Stomach (tissue), 19 donors: ENCODE measurements at places on chromosomes 4 and X.

DNA sequence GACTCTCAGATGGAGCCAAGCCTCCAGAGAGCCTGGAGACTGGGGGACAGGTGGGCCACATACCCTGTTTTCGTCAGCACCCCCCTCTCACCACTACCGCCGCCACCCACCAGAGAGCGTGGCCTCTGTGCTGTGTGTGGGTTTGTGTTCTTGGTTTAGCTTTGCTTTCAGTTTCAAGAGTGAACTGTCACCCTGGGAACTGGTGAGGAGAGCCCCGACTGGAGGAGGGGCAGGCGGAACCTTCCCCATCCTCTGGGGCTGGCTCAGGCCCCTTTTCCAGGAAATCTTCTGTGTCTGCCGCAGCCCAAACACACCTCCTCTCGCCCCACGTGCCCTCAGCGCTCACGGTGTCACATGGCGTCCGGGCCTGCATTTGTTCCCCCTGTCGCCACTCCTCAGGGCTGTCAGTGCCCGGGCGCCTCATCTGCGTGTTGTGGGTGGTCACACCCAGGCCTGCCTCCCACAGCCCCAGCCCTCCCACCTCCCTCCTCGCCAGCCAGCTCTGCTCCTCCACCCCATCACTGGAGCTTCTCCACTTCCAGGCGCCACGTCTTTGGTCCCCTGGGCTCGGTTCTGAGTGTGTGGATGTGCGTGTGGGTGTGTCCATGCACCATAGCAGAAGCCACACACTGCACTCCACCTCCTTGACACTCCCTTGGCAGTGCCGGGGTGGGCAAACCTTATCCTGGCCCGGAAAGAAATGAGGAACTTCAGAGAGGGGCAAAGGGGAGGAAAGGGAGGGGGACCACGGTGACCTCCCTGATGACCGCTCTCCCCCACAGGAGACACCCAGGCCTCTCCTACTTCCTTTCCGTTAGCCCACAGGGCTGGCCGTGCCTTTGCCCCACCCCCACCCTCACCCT is 27.8 kb downstream of the ELF4 start:
- peak; percentile 37 for DNase-seq

- DNase-seq: no peak
Observed at GRCh38 chr4:147730333-147730732, 1.6 kb upstream of the ARHGAP10 start.

DNA sequence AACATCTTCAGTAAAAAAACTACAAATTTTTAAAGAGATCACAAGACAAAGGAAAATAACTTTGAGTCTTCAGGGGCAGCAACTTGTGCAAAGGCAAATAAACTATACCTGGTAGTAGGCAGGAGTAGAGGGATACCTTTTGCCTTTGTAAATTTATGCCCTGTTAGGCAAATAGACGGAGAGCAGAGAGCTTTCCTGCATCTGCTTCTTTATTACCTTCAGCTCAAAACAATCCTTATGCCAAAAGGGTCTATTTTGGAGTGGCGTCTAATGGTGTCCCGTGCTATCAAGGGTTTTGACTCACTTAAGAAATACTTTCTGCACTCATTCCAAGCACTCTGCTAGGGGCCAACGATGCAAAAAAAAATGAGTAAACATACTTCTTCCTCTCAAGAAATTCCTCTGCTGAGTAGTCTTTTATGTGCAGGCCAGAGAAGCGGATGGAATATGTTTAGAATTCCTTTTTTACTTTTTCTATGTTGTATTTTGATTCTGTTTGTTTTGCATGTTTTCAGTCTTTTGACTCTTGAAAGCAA is 131.9 kb downstream of the ANXA5 start:
- DNase-seq: no peak

- no peak for DNase-seq
Observed at GRCh38 chr4:36053930-36054329, 190.4 kb downstream of the ARAP2 start.

DNA sequence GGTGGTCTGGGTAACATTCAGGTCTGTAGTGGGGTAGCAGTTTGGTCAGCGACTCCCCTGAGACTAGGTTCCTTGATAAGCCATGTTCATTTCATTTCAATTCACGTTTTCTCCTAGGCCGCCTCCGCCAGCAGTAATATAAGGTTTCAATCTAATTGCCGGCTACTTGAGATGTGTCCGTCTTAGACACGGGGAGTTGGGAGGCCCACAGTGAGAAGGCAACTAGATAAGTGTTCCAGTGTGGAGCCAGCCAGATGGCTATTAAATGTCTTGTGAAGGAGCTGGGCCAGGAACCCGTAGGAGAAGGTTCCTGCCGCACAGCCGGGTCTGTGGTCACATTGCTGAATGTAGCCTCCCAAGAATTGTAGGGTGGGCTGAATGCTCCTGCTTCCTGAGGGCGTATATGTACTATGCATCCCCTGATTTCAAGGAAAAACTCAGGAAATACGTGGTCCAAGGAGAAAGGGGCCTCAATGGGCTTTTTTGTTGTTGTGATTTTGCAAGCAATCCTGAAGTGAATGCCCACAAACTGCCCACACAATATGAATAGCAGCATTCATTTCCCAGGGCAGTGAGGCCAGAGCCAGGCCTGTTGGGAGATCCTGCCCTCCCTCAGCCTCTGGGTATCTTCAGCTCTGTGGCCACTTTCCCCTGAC is 220.6 kb upstream of the RPL34 start:
- DNase-seq: no peak

- DNase-seq: no peak
Observed at GRCh38 chr4:88761861-88762523, 64.4 kb upstream of the NAP1L5 start.

GRCh38 chrX:115900425-115900824 is 270.1 kb upstream of the AGTR2 start:
- no peak for DNase-seq

DNA sequence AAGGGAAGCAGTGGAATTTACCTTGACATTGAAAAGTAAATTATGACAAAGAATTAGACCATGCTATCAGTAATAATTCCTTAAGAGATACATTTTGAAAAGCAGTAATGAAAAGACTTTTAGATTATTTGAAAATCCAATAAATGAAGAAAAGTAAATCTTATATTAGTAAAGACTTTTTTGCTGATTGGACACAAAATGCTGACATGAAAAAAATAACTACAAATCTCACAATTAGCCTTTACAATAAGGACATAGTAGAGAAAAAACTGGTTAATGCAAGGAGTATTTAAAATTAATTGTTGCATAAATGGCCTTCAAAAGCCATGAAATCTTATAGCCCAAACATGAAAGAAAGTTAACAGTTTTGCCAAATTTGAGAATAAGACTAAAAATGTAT is 446.1 kb upstream of the FAM241A start:
- DNase-seq: no peak

- DNase-seq: peak; percentile 81
Observed at GRCh38 chr4:185039508-185040273, 21.4 kb downstream of the HELT start.

GRCh38 chrX:134761788-134762187 is 103.5 kb upstream of the PLAC1 start:
- DNase-seq: no peak
